ENCODE measurements at places on chromosomes 1 and 21. TPM values are rescaled to one million over a fixed set of nuclear protein-coding genes. Genes with fewer than 3 reads are reported as not detected.
A peak's percentile ranks its signal among the peaks of the same experiment; 100 is the strongest.

DNA sequence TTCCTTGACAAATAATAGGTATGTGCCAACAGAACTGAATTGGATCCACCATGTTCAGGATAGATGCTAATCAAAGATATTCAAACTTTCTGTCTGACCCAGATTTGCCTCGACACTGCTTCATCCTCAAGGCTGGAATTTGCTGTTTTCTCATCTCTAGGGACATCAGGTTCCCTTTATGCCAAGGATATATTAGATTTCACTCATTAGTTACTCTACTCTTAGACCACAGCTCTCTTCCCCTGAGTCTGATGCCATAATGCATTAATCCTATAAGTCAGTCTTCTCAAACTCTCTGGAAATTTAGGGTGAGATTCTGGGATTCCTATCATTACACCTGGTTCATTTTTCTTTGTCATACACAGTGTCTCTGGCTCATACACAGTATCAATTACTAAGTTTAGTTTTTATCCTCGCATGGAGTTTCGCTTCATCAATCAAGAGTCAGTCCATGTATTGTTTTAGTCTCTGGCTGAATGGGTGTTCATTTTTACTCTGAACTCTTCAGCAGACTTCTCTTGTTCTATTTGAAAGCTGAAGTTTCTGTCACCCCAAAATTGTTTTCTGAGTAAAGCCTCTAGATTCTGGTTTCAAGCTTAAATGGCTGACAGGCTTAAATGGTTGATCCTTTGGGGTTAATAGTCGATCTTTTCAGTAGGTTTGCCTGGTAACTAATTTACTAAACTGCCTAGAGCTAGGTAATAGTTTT is 9.3 kb upstream of the DCAF6 start:
- no peak for DNase-seq

GRCh38 chr1:83053446-83053845 is 945.5 kb downstream of the TTLL7 start:
- peak; percentile 63 for DNase-seq

GRCh38 chr1:182765391-182765790 is 24.2 kb upstream of the NPL start:
- DNase-seq, result peak; percentile 41

DNA sequence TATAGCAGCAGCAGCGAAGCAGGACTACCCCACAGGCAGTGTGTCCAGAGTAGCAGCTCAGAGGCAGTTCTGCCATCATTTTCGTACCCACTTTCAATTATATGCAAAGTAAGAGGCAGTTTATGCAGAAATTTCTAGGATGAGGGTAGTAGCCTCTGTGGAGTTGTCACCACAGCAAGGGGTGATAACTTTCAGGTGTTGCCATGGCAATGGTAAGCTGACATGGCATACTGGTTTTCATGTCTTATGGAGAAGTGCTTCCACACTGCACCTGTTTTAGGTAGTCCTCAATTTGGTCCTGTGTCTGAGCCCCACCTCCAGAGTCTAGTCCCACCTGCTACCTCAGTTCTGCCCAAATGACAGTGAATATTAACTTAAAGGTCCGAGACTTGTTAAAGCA is 133.3 kb upstream of the SYT6 start:
- no peak for DNase-seq

- no peak for DNase-seq
Measured at GRCh38 chr1:184820218-184820750, 65.6 kb upstream of the EDEM3 start.

GRCh38 chr1:213366141-213366831 is 315.2 kb downstream of the RPS6KC1 start:
- no peak for DNase-seq

DNA sequence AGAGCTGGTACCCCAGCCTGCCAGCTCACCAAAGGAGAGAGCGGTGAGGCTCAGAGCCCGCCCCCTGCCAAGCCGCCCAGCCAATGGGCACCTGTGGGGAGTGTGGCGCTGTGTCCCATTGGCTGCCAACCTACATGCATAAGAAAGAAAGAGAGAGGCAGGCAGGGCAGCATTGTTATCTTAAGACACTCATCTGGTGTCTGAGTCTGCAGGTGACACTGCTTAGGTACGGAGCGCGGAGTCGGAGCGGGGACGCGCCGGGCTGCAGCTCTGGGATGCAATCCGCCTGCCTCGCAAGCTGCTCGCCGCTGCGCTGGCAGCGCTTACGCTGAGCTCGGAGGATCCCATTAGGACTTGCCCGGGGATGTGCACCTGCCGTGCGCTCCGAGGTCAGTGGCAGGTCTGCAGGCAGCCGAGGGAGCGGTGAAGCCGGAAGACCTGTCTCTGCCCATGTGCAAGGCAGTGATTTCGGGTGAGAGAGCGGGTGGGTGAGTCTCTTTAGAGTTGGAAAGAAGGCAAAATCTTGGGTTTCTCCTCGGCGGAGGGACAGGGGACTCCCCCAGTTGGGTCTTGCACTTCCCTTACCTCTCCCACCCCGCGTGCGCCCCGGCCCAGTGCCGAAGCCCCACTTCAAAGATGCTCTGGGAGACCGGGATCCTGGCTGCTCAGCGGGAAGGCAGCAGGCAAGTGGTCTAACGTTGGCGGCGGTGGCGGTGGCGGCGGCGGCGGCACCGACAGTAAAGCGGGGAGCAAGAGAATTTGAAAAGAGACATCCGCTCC is at the start of gene BRINP2:
Gene BRINP2 (plus strand): TSS at position 203 of the 780 bp plus-strand sequence. CDS start 58,919 bp downstream, outside the sequence.
- peak; percentile 3 for DNase-seq

GRCh38 chr1:63713627-63714481 is 60.0 kb upstream of the ROR1 start:
- DNase-seq, result peak; percentile 88

DNA sequence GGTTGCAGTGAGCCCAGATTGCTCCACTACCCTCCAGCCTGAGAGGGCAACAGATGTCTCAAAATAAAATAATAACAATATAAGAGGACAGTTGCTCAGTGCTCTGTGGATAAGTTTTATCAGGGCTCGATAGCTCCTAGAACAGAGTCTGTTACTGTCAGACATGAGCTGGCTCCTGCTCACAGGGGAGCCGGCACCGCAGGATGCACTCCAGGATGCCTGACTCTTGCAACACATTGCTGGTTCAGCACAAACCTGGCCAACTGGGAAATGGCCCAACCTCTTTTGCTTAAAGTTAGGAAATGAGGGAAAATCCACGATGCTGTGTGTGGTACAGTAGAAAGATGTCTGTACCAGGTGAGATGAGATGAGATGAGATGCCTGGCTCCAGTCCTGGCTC is 5.8 kb upstream of the CTSE start:
- peak; percentile 83 for DNase-seq

DNA sequence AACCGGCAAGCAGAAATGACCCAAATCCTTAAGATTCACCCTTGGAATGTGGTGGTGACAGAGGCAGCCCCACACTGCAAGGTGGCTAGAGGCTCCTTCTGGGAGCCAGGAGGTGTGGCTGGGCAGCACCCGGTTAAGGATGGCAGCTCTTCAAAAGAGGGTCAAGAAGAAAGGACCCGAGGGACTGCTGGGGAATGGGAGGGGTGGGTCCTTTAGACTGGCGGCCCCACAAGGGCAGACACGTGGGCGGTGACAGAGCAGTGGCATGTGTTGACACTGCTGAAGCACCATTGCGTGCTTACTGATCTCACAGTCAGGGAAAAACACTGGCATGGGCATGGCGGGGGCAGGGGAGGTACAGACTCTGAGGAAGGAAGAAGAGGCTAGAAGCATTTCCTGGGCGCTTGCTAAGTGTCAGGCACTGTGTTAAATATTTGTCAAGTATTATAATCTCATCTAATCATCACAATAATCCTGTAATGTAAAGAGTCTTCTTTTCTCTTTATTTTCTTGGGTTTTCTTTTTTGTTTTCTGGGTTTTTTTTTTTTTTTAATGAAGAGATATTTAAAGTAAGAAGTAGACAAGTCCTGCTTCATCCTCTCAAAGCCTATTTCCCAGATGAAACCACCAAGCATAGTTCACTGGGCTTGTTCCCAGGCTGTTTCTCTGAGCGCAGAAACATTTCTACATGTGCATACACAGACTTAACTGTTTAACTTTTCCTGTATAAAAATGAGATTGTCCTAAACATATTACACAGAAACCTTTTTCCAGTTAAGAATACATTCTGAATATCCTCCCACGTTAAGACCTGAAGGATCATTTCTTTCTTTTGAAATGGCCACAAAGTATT is 165.8 kb upstream of the EDN2 start:
- DNase-seq, result peak; percentile 22

- peak; percentile 45 for DNase-seq
Measured at GRCh38 chr1:178417858-178418257, 78.9 kb downstream of the CLEC20A start.

- no peak for DNase-seq
Measured at GRCh38 chr1:241443561-241443960, 76.0 kb downstream of the FH start.

DNA sequence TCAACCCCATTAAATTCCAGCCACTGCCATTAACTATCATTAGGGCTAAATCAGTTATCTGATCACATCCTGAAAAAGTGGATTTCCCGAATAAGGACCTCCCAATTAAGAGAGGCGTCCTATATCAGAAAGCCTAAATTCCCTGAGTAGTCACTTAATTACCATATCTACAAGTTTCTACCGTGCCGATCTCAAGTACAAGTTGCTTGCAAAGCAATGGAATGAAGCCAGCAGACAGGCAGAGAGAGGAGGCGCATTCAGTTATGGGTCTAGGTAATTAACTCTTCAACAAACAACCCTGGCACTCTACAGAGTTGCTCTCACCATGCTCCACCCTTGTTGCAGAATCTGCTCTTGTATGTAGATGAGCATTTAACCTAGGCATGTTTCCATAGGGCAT is 494.6 kb upstream of the RUNX1 start:
- DNase-seq, result no peak

GRCh38 chr21:31670070-31670469 is 10.6 kb downstream of the SOD1 start:
- DNase-seq, result peak; percentile 49

DNA sequence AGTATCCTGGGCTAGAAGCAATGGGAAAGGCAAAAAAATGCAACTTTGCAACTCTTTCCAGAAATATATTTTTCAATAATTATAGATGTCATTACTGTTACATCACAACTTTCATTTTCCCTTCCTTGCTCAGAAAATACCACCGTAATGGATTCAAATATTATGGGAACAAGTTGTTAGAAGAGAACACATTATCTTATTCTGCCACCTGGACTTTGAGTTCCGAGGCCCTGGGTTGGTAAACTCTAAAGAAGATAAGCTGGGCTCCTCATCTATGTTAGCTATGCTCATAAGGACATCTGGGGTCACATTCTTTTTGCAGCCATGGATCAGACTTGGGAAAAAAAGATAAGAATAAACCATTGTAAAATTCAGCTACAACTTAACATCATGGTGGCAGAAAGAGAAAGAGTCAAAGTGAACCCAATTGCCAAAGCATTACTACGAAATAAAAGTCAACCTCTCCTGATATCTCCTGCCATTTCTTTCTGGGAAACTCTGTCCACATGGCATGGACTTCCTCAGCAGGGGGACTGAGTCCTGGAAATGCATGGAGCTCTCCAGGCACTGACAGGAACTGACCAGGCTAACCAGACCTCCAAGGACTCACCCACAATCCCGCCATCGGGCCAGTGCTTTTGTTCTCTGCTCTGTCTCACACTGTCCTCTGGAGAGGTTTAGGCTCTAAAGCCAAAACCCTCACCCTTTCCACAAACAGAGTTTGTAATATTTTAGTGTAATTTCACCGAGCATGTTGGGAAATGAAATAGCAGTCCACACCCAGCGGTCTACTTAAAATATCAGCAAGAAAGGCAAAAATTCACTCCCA is 499.1 kb upstream of the RUNX1 start:
- DNase-seq, result peak; percentile 30

DNA sequence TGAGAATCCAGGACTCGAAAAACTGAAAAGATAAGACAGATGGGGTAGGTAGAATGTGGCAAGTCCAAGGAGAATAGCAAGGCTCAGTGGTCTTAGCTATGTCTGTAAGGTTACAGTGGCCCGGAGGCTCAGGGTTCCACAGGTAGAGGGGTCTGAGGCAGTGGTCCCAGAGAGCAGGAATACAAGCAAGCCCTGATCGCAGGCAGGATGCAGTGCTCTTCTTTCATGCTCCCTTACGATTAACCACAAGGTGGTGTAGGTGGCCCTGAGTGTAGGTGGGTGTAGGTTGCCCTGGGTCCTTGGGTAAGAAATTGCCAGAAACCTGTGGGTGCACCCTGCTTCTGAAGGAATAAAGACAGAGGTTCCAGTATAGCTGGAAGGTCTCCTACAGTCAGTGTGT is 99.1 kb upstream of the RAB3GAP2 start:
- DNase-seq, result no peak

- DNase-seq, result no peak
Measured at GRCh38 chr1:62962014-62962812, 178.3 kb downstream of the ATG4C start.

- no peak for DNase-seq
Measured at GRCh38 chr1:62089570-62089969, 105.1 kb upstream of the L1TD1 start.

DNA sequence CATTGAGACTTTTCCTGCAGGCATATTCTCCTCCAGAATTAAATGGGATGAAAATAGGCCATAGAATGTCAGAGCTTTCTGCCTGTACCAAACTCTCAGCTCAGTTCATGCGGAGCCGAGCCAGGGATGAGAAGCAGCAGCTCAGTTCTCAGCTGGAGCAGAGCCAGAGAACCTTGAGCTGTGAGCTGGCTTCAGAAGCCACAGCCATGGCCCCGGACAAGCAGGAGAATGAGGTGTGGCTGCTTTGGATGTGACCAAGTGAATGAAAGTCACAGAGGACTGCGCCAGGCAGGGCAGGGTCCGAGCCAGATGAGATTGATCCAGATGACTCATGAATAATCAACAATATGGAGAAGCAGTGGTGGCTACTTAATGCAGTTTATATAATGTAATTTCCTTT is 633.8 kb downstream of the NCAM2 start:
- DNase-seq, result peak; percentile 13

DNA sequence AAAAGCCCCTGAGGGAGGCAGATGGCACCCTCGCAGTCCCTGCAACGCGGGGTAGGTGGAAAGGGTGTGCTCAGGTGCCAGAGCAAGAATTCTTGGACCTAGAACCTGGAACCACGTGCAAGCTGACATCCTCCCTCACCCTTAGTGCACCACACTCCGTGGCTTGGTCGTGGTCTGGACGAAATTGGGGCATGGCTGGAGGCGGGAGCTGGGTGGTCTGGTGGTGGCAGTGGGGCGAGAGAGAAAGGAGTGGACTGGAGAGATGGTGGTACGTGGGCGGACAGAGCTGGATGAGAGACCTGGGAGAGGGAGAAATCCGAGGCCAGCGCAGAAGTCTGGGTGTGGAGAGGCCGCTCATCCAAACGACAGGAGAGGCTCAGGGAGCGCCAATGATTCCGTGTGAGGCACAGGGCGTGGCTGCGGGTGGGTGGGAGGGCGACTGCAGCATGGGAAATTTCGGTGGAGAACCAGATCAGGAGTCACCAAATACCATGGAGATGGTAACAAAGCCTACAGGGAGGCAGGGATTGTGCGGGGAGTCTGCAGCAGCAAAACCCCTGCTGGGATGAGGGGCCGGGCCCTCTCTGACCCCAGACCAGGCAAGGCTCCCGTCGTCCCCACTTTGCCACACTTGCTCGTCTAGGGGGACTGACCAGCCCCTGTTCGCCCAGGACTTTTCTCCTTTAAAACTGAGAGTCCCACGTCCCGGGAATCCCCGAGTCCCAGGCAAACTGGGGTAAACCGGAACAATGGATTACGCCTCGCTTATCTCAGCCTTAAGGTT is 31.9 kb downstream of the CDCP2 start:
- DNase-seq, result no peak

Gene TSPAN1
- 0.81 TPM for total RNA-seq

Gene ADGRL2
- total RNA-seq, result 104 TPM

Gene ESRRG
- 0.18 TPM for total RNA-seq

Gene NHLH1
- total RNA-seq, result not detected

Gene PEAR1
- total RNA-seq, result 10.8 TPM

Gene PHACTR4
- total RNA-seq, result 7.5 TPM

Gene RIPPLY3
- not detected for total RNA-seq

Gene LRRC71
- total RNA-seq, result not detected
